ENCODE measurements at places on chromosomes 16 and 17. TPM values are rescaled to one million over a fixed set of nuclear protein-coding genes. Genes with fewer than 3 reads are reported as not detected.

DNA sequence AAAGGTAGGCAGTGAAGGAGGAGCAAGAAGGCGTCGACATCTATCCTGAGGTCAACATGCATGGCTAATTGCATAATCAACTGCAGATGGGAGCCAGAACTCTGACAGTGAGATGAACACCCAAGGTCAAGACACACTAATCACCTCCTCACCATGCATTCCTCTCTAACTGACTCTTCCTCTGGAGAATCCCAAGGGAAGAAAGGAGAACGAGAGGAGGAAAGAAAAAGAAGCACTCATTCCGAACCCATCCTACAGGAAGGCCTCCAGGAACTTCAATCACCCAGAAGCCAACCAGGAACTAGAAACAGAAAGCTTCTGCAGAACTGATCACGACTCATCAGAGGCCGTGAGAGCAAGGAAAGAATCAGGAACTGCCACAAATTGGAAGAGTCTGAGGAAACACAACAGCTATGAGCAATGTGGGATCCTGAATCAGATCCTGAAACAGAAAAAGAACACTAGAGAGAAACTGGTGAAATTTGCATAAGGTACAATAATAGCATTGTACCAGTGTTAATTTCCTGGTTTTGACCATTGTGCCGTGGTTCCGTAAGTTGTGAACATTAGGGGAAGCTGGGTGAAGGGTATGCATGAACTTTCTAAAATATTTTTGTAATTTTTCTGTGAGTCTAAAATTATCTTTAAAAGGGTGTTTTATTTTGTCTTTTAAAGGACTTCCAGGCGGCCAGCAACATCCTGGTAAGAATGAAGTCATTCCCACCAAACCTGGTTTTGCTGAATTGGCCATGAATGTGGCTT is 10.0 kb upstream of the BEAN1 start:
- no peak for DNase-seq
- peaks cover 4% of the 10 kb centered on the region for H3K36me3 ChIP-seq
- H3K27ac ChIP-seq: no peak overlapping the region
- H3K27me3 ChIP-seq: peaks cover 8% of the 10 kb centered on the region
- H3K4me1 ChIP-seq: peaks cover 13% of the 10 kb centered on the region

DNA sequence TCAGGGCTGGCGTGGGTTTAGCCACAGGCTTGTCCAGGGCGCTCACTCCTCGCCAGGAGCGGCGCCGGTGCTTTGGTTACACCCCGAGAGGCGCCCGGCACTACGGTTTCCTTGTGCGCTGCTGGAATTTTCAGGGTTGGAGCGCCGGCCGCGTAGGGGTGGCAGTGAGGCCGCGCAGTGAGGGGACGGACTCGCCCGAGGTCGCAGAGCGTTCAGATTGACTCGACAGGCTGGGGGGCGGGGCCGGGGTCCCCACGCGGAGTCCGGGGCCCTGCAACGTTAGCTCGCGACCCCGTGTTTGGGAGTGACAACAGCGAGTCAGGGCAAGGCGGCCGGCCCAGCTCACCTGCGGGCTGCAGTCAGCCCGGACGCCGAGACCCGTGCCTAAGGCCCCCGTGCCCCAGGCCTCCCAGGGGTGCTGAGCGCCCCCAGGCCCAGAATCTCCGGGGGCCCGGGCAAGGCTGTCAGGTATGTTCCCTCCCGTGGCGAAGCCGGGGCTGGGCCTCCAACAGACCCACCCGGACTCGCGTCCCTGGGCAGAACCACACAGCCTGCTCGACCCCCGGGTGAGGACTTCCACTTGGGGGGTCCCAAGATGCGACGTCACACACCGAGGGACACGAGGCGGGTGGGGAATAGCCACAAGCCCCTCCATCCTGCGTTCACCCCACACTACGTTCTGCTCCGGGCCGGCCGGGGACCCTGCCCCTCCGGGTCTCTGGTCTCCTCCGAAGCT is 1.3 kb upstream of the ACTG1 start:
- H3K36me3 ChIP-seq: peaks cover 39% of the 10 kb centered on the region
- H3K27ac ChIP-seq: peak overlapping the region; percentile 90
- peak overlapping the region; percentile 79 for H3K4me3 ChIP-seq
- peaks cover 38% of the 10 kb centered on the region for H3K4me1 ChIP-seq

GRCh38 chr16:14278749-14279148 is 207.6 kb downstream of the MRTFB start:
- H3K27me3 ChIP-seq: peaks cover 4% of the 10 kb centered on the region
- H3K27ac ChIP-seq: no peak overlapping the region
- no peaks in the 10 kb centered on the region for H3K4me1 ChIP-seq
- H3K36me3 ChIP-seq: no peaks in the 10 kb centered on the region
- DNase-seq: no peak

- H3K36me3 ChIP-seq: no peaks in the 10 kb centered on the region
- H3K27ac ChIP-seq: no peak overlapping the region
- no peak for DNase-seq
- peaks cover 4% of the 10 kb centered on the region for H3K27me3 ChIP-seq
- no peak overlapping the region for H3K4me3 ChIP-seq
Observed at GRCh38 chr16:85374571-85374872, 238.6 kb upstream of the GSE1 start.

DNA sequence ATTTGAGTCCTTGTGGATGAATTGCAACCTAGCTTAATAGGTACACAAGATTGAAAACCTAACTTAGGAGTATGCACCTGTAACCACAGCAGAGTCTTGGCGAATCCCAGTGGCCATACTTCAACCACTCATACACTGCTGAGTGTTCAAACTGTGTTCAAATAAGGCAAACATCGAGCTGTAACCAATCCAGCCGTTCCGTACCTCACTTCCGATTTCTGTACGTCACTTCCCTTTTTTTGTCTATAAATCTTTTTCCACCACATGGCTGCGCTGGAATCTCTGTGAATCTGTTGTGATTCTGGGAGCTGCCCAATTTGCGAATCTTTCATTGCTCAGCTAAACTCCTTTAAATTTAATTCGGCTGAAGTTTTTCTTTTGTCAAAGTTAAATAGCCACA is 190.6 kb downstream of the MAF start:
- H3K27ac ChIP-seq: no peak overlapping the region
- peaks cover 24% of the 10 kb centered on the region for H3K4me1 ChIP-seq
- H3K4me3 ChIP-seq: no peak overlapping the region
- H3K36me3 ChIP-seq: peaks cover 3% of the 10 kb centered on the region
- no peak for DNase-seq

DNA sequence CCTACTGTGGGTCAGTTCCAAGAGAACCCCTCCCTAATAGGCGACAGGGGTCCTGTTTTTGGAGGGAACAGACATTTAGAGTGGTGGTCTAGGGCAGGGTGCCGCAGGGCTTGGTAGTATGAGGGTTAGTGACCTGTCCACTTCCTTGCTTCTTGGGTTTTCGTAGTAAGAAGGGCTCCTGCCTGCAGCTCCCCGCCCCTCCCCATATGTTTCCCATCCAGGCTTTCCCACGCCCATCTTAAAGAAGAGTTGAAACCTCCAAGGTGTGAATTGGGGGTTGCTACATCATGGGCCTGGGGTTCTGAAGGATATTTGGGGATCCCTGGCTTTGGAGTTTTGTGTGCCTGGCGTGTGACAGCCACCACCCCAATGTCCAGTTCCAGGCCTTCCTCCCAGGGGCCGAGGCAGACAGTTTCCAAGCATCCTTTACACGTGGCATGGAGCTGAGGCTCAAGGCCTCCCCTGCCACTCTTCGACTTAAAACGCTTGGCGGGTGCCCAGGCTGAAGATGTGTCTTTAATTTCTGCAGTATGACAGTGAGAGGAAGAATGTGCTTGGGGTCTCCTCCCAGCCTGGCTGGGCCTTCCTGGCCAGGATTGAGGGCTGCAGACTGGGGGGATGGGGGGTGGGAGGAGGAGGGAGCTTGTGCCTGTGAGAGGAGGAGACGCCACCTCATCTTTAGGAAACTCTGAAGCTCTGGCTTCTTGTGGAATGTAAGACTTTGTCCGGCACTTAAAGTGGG is 2.3 kb upstream of the COL1A1 start:
- no peak overlapping the region for H3K27ac ChIP-seq
- DNase-seq: no peak
- H3K4me1 ChIP-seq: peaks cover 16% of the 10 kb centered on the region
- H3K27me3 ChIP-seq: peaks cover 73% of the 10 kb centered on the region
- H3K4me3 ChIP-seq: no peak overlapping the region
- H3K36me3 ChIP-seq: no peaks in the 10 kb centered on the region

DNA sequence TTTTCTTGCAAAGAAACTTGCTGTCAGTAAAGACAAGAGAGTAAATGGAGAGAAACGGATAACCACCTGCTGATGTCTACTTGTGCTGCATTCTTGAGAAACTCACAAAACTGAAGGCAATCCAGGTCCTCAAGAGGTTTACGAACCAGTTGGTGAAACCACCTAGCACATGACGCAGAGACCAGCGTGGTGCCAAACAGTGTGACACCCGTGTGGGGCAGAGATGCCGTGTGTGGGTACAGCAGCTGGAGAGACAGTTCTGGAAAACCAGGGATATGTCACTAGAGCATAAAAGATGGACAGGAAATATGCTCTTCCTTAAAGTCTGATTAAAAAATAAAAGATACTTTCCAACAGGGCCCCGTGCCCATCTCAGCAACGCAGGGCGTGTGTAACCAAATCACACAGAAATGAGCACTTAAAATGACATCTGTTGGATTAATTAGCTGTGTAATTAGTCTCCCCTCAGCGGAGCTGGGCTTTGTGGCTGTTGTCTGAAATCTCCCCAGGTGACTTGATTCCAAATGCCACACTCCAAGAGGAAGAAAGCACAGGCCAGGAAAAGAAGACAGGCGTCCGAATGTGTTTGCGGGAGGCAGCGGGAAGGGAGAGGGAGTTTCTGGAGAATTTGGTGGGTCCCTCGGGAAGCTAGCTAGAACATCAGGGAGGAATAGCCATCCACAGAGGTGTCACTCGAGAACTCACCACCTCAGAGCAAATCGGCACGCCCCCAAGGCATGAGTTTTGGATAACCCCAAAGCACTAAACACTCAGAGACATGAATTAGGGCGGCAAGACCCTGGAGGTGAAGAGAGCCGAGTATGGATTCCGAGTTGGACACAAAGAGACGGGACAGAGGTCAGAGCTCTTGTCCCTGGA is 109.8 kb downstream of the ZFHX3 start:
- H3K4me3 ChIP-seq: no peak overlapping the region
- H3K27me3 ChIP-seq: no peaks in the 10 kb centered on the region

GRCh38 chr17:75840799-75841164 is 3.4 kb downstream of the UNC13D start:
- H3K4me1 ChIP-seq: peaks cover 28% of the 10 kb centered on the region
- no peak overlapping the region for H3K4me3 ChIP-seq
- no peak for DNase-seq
- peak overlapping the region; percentile 21 for H3K27ac ChIP-seq
- peaks cover 42% of the 10 kb centered on the region for H3K36me3 ChIP-seq
- no peaks in the 10 kb centered on the region for H3K27me3 ChIP-seq

- no peaks in the 10 kb centered on the region for H3K4me1 ChIP-seq
- H3K4me3 ChIP-seq: no peak overlapping the region
- DNase-seq: no peak
- no peaks in the 10 kb centered on the region for H3K27me3 ChIP-seq
- no peak overlapping the region for H3K27ac ChIP-seq
- no peaks in the 10 kb centered on the region for H3K36me3 ChIP-seq
Observed at GRCh38 chr16:59210955-59211541, 476.9 kb upstream of the GOT2 start.

- no peak overlapping the region for H3K4me3 ChIP-seq
- no peak overlapping the region for H3K27ac ChIP-seq
- no peak for DNase-seq
Observed at GRCh38 chr17:72789711-72790110, 302.8 kb downstream of the SLC39A11 start.

DNA sequence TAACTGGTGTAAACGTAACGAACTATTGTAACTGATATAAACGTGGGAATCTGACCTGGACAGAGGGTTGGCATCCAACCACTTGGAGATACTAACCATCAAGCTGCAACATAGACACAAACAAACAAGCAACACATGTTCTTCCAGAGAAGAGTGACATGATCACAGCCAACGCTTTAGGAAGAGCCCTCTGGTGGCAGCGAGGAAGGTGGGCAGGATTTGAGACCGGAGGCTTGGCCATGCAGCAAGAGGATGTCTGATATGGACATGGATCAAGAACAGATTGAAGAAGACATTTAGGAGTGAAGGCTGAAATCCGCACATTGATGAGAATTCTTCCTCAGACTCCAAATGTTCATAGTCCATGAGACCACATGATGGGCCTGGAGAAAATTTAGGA is 40.3 kb upstream of the TNRC6A start:
- H3K4me1 ChIP-seq: peaks cover 2% of the 10 kb centered on the region
- H3K27me3 ChIP-seq: no peaks in the 10 kb centered on the region
- no peaks in the 10 kb centered on the region for H3K36me3 ChIP-seq
- H3K27ac ChIP-seq: no peak overlapping the region
- H3K4me3 ChIP-seq: no peak overlapping the region

The BAIAP2 gene
- total RNA-seq: 2.4 TPM

The HSD17B2 gene
- total RNA-seq: not detected

All from activated CD4-positive, alpha-beta memory T cell treated with anti-CD3 and anti-CD28 coated beads, Interleukin-2, amount 10 ng/mL, durations not matched to agents 7 days and 5 days (primary cell).